ENCODE measurements at places on chromosomes 6 and 20. TPM values are rescaled to one million over a fixed set of nuclear protein-coding genes. Genes with fewer than 3 reads are reported as not detected.

- no peak for DNase-seq
These were observed 3.7 kb upstream of the IP6K3 start for GRCh38 chr6:33750244-33750991.

DNA sequence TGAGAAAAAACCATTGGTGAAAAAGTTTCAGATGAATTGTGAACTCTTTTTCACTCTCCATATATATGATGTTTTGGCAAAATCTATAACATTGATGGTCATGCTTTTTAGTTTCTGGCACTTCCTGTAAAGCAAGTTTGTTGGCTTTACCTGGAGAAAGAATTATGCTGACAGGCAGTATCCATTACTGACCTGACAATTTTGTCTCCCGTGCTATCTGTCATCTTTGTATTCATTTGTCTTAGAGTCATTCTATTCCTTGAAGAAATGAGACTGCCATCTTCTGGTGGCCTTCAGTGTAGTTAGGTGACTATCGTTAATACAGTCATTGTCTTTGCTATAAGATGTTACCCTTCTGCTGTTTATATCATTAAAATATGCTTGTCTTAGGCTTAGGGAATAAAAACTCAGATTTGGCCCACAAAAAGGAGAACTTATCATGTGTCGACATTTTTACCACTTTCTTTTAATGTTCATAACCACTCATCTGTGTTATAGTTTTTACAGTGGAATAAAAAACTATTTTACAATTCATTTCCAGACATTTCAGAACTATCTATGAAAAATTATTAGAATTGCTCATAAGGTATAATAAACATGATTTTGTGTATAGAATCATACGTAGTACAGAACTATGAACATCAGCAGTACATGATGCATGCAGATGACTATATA, 707.0 kb downstream of the EPM2A start:
- DNase-seq: peak; percentile 56

- no peak for DNase-seq
These were observed 130.4 kb upstream of the RPS6KA2 start for GRCh38 chr6:166757232-166758135.

DNA sequence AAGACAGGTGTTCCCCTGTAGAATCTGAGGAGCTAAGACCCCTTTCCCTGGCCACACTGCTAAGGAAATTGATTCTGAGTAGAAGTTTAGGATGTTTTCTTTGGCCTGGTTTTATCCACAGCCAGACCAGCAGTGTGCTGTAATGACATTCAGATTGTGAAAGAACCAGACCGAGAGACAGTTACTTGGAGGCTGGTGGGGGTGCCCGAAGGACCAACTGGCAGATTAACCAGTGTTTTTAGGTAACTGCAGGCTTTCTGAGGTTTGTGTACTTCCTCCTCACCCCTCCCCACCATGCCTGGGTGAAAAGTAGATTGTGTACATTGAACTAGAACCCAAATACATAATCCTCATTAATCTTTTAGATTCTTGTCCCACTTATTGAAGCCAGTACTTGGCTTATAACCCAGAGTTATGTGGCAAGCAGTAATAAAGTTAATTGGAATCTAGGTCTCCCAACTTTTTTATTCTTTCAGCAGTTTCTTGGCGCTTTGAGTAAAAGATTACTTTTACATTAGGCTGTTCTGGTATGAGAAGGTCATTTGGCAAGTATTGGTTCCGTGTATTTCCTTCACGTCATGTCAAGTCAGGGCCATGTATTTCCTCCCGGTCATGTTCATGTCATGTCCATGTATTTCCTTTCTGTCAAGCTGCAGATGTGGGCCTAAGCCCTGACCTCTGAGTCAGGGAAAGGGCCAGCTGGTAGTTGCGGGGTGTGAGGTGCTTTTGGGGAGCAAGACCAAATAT, 93.7 kb downstream of the TCP11 start:
- no peak for DNase-seq

GRCh38 chr6:14228571-14228970, 111.0 kb downstream of the CD83 start:
- DNase-seq: no peak

DNA sequence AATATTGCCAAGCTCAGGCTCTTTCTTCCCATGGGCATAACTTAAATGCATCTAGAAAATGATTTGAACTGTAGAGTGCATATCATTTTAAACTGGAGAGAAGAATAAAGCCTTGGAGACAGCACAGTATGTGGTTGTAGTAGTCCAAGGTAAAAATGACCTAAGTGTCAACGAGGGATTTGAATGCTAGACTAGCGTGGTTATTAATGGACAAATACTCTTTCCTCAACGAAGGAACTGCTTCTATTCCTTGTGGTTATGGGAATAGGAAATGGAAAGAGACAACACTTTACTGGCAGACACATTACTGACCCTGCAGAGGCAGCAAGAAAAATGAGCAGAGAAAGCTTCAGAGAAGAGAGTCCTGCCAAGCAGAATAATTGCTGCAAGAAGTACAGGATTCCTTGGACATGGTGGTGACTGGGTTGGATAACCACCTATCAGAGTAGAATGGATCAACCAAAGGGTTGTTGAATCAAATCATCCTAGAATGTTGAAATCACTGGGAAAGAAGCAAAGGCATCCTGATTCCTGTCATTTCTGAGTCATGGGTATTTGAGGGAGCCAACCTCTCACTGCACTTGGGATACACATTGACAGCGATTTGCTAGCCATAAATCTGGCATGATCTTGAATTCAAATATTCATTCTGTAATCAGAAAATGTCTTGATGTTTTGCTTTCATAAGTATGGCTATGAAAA, 258.1 kb upstream of the EPHA7 start:
- no peak for DNase-seq

DNA sequence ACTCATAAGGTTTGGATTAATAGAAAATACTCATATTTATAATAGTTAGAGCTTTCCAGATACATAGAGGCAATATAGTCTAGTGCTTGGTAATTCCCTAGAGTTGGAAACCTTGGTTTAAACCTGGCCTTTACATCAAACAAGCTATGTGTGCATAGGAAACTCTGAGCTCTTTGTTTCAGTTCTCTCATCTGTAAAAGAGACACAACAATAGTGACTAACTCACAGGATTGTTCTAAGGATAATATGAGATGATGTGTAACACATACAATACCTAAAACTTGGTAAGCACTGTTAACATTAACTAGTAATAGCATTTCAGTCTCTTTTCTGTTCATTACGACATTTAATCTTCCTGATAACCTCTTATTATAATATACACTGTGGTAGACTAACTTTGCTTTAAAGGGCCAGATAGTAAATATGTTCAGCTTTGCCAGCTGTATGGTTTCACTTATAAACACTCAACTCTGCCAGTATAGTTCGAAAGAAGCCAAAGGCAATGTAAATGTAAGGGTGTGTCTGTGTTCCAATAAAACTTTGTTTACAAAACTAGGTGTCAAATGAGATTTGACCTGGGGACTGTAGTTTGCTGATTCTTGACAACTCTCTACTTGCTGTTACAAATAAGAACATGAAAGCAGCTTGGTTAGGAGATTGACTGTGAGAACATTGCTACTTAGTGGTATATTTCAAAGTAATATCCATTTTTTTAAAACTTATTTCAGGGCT, 370.6 kb upstream of the FLRT3 start:
- DNase-seq: no peak

DNA sequence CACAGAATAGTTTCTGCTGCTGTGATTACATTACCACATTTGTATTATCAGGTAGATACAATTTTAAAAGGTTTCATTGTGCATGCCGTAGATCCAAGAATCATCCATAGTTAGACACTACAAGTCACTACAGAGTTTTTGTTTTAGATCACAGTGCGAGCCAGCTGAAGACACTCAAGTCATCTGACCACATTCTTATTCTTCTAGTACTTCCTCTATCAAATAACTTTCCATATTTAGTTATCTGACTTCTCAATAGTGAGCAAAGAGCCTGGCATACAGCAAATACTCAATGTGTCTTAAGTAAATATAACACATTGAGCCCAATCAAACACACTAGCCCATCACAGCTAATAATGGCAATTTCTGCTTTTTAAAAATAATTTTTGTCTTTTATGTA, 195.4 kb downstream of the ASCC3 start:
- no peak for DNase-seq

GRCh38 chr6:12065321-12066140, 53.4 kb downstream of the HIVEP1 start:
- no peak for DNase-seq

DNA sequence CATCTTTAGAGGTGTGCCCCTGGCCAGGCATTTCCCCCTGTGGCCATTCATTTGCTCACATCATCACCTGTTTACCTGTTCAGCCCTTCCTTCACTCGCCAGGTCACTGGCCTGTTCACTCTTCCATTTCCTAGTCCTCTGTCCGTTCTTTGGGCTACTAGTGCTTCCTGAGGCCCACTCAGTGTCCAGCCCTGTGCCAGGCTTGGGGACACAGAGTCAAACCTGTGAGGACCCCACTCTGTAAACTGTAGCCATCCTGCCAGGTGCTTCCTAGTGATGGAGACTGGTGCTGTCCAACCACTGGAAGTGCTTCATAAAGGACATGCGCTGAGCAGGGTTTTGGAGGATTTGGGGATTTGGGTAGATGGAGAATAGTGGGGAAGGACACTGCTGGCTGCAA, 3.5 kb downstream of the DLGAP4 start:
- DNase-seq: no peak

DNA sequence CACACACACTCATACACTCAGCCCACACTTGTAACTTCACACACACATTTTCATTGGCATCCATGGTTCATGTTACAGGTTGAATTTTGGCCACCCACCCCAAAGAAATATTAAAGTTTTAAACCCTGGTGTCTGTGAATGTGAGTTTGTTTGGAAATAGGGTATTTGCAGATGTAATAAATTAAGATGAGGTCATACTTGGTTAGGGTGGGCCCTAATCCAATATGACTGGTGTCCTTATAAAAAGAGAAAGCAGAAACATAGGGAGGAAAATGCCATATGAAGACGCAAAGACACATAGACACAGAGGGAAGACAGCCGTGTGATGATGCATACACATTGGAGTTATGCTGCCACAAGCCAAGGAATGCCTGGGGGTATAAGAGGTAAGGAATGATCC, 39.7 kb upstream of the HDDC2 start:
- no peak for DNase-seq

DNA sequence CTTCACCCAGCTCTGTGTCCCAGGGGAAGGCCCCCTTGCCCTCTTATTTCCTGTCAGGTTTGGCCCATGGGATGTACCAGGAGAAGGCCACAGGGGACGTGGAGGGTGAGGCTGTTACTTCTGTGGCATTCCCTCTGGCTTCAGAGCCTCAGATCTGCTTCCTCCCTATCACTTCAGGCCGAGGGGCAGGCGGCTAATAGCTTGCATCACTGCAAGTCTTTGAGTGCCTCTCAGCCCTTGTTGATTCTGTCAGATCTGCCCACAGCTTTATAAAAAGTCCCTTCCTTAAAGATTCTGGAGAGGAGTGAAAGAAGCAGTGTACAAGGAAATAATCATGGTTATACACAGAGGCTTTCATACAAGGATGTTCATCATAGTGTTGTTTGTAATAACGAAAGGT, 86.9 kb downstream of the LRFN2 start:
- DNase-seq: no peak

DNA sequence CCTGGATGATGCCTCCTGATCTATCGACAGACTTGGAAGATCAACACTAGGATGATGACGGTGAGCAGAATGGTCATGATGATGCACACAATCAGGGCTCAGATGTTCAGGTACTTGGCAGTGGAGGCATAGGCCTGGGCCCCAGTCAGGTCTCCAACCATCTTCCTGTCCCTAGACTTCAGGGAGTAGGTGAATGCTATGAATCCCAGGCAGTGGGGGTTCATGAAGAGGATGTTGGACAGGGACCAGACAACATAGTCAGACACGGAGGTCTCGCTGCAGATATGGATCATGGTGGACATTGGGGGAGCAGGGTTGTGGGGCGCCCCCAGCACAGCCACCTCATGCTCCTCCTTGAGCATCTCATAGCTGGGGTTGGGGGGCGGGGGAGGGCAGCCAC, 27.5 kb downstream of the HLA-F start:
- DNase-seq: no peak

DNA sequence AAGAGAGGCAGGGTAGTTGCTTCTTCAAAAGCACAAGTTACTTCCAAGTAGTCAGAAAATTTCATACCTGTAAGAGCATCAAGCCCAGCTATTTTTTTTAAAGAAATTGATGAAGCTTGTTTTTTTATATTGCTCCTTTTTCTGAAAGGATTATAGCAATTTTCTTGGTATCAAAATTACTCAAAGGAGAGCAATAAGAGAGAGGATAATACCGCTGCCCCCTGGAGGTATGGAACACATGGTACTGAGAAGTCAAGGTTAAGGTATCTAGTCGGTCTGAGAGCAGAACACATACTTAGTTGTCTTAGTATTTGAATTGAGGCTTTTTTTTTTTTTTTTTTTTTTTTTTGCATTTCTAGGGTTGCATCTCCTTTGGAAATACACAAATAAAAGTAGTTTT, 59.4 kb downstream of the ADGRF5 start:
- no peak for DNase-seq

DNA sequence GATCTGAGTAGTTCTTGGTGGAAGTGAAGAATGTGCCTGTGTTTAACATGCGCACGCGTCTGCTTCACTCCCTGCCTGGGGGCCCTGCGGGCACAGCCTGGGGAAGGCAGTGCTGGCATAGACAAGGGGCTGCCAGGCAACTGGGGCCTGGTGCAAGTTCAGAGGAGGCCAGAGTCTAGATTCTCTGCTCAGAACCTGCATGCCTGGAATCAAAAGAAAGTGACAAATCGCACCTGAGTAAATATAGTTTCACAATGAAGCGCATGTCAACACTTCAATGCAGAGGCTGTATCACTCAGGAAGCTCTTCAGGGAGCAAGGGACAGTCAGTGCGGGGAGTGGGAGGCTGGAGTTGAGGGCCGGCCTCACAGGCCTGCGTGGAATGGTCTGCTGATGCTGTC, 24.2 kb upstream of the PPP1R14C start:
- no peak for DNase-seq

DNA sequence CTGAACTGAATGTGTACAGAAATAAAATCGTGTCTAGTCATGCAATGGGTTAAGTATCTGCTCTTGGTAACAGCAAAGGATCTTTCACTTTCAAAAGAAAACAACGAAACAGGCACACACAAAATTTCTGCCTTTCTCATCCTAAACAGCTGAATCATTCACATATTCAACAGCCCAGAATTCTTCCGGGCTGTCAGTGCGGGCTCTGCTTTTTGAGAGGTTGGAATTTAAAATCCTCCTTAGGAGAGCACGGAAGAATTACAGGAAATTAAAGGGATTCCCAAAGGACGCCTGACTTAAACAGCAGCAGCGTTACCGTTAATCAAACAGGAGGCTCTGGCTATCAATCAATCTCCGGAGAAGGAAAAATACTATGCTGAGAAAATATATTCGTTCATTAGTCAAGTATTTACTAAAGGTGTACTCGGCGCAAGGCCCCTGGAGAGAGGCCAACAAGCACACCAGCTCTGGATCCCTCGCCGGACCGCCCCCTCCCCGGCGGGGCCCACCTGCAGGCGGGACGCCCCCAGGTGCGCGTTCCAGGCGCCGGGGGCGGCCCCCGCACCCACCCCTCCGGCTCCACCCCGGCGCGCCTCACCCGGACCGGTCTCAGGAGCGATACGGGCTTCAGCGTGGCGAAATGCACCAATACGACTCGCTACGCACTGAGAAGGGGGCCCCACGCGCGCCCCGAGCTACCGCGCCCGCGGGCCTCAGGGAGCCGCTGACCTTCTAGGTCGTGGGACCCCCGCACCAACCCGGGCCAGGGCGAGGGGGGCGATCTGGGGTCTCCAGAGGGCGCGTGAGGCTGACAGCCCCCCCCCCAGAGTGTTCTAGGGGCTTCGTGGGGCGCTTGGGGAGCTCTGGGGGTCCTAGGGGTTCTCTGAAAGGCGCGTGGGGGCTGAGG, 1.0 kb downstream of the NAPB start:
- no peak for DNase-seq

BFSP1 gene
- 4.1 TPM for total RNA-seq

KCNQ2 gene
- total RNA-seq: not detected

UTRN gene
- 24.6 TPM for total RNA-seq

MOXD1 gene
- total RNA-seq: not detected

ANKRD66 gene
- not detected for total RNA-seq

DEFB132 gene
- total RNA-seq: not detected
